ENCODE measurements at places on chromosomes 5 and 9.

- no peak for DNase-seq
These were observed 29.2 kb upstream of the SMC5 start for GRCh38 chr9:70229579-70229978.

DNA sequence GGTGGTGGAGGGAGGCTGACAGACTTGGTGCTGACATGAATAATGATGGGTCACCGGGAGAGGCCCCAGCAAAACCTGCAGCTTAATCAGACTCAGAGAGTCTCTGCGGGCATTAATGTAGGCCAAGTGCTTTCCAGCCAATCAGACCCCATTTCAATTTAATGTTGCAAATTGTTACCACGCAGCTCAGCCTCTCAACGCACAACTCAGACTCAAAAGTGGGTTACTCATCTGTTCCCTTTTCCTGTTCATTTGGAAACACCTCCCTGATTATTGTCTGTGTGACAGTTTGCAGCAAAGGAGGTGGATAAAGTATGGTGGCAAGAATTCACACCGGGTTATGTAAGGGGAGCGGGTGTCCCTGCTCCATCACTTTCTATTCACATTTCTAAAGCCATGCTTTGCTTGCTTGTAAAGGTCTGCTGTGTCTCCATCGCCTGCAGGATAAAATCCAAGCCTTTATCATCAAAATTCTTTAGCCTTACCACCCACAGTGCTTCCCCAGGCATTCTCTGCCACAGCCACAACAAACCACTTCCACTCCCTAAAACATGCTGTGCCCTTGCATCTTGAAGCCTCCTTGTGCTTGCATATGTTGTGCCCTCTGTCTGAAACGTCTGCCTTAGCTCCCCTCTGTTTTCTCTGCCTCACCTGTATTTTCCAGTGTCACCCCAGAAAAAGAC is 156.5 kb downstream of the ASTN2 start:
- DNase-seq = no peak

DNA sequence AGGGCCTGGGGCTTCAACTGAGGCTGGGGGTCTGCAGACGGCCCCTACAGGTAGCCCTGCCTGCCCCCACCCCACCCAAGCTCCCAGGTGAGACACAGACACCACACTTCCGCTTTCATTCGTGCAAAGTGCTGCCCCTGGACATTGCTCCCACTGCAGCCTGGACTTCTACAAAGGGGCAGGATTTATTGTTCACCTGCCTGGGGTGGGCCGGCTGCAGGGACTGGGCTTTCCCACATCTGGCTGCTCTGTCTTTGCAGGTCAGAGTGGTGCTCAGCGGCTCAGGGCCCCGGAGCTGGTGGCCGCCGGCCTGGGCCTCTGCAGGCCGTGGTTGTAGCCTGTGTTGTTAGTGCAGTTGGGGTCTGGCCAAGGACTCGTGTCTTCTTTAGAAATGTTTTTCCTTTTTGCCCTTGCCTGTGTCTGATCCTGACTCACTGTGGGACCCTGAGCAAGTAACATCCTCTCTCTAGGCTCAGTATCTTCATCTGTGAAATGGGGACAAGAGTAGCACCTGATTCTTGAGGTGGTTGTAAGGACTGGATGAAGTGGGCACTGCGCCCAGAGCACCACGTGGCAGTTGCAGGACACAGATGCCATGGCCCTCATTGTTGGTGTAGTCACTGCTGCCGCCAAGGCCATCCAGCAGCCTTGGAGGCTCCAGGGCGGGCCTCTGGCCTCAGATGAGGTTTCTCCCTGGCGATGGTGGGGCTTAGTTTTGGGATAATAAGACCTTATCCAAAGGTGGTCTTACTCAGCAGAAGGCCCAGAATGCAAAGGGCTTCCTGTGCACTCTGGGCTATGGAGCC is 143.9 kb downstream of the CACNA1B start:
- no peak for DNase-seq

DNA sequence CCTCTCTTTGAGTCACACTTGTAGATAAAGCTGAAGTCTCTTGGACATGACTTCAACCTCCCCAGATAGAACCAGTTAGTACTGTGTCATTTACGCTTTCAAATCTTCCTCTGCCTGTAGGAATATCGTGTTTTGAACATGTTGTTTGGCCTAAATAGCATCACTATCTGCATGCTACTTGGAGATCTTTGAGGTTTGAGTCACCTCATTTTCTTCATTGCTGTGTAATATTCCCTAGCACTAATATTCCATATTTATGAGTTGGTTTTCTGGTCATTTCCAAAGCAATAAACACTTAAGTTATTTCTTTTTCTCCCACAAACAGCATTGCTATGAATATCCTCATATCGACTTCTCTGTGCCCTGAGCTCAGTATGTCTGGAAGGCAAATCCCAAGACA is 100.3 kb downstream of the ROR2 start:
- no peak for DNase-seq

DNA sequence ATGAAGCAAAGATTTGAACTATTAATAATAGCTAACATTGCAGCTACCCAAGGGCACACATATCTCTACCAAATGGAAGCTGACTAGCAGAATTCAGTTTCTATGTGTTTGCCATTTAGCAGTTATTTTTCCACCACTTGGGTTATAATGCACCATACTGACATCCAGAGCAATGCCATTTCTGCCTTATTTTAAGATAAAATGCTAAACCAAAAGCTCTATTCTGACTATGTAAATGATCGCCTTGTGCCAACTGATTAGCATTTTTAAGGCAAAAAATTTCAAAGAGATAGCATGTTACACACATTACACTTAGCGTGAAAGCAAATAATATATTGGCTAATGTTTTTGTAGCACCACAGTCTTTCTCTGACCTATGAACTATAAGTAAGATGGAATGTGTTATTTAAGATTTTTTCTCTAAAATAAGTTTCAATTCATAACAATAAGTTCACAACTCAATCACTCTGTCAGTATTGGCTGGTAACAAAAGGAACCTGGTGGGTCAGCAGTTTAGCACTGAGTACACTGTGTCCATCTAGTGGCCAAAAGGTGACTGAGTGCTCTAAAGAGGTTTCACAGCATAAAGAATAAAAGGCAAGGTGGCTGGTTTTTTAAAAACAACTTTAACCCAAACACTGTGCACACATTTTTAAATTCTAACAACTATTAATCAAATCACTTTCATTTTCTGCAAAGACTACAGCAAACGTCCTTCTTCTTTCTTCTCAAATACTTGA is 443.5 kb downstream of the PDE4D start:
- DNase-seq = no peak

DNA sequence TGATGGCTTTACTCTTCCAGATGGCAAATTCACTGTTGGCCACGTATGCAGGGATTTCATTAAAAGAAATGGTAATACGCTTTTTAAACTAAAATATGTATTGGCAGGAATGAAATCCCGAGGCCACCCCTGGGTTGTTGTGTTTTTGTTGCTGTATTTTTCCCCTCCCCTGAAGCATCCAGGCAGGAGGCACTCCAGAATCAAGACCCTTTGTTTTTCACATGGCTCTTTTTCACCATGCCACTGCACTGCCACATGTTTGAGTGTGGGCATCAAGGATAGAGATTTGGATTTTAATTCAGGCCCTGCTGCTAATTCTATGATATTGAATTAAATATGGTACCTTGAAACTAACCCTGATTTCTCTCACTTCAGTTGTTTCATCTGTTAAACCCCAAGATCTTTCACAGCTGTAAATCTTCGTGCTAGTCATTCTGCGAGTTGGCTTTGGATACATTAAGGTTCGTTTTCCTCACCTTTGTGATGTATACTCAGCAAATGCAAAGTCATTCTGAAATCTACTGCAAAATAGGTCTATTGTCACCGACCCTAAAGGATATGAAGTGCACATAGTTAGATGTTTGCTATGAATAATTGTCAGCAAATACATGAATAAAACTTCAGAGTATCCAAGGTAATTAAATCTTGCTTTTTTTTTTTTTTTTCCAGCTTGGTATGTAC is 533.4 kb downstream of the PTPRD start:
- DNase-seq = no peak

DNA sequence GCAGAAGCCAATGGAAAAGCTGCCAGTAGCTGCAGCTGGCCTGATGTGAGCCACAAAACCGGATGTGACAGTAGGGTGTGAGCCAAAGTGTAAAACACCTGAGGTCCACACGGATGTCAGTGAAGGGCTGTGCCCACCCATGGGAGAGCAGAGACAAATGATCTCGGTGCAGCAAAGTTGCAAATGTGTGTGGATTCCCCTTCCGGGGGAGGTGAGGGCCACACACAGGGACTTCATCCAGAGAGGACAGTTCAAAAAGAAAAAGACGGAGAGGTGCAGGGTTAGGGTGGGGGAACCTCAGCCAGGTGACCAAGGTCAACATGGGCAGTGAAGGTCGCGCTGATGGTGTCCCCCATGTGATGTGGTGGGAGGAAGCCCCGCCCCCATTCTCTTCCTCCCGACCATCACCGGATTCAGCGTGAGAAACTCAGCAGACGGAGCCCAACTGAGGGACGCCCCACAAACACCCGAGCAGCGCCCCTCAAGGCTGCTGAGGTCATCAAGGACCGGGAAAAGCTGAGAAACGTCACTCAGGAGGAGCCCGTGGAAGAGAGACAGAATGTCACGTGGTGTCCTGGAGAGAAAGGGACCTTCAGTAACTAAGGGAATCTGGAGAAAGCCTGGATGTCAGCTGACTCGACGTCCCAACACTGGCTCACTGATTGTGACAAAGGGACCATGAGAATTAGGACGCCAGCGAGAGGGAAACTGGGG is 11.4 kb upstream of the PTGDS start:
- no peak for DNase-seq

DNA sequence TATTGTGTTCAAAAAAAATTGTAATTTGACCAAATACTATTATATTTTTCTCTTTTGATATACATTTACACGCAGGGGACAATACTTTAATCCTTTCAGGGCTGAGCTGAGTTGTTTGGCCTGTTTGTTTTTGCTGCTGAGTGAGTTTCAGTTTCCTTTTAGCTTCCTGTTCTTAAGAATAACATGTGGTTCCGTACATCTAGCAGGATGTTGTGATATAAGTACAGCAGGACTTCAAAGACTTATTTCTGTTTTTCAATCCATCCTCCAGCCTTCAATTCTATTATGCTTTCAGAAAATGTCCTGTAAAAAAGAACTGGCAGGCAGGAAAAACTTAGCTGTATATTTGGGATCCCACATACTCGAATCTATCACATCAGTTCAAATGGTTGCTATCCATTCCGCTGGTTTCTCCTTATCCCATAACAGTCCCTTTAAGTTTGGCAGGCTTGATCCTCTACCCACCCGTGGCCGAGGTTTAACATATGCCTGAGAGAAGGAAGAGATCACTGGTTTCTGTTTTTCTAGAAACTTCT is 1037.3 kb upstream of the ACO1 start:
- peak; percentile 74 for DNase-seq

DNA sequence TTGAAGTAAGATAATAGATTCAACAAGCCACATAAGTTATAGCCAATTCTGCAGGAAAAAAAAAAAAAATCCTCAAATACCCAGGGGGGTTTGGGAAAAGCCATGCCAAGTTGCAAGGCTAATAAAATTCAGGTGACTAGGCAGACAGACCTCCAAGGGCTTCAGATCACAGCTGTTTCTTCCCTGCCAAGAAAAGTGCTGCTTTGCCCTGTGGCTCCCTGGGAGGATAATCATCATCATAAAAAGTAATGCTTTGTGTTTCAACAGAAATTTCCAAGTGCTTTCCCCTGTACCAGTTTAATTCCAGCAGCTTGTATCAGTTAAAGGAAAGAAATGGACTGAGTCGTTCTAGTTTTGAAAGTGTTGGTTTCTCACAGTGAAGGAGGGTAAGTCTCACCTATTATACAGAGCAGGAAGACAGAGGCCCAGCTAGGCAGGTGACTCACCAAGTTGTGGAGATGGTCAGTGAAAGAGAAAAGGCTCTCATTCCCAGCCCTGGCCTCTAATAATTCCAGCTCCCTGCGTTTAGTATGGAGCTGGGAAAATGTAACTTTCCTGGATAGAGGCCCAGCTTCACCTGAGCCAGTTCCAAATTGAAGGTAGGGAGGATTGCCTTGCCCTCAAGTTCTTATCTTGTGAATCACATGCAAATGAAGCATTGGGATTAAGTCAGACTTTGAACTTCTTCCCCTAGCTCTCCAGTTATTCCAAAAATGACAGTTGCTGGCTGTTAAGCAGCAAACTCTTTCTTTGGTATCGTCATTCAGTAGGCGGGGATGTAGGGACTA is 263.4 kb downstream of the GRIA1 start:
- no peak for DNase-seq

DNA sequence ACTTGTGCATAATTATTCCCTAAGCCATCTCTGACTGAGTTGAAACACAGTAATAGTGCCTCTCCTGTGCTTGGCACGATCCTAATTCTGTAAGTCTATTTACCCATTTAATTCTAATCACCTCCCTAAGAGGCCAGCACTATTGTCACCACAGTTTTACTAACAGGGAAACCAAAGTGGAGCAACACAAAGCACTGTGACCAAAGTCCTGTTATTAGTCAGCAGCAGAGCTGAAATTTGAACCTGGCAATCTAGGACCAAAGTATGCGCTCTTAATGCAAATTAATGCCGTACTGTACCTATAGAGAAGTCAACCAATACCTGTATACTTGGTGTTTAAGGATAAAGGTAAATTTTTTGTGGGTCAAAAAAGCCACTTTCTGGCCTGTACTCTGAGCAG is 77.1 kb upstream of the CNTLN start:
- DNase-seq = no peak

GRCh38 chr5:159749146-159749545 is 167.1 kb upstream of the ADRA1B start:
- DNase-seq = no peak
